LoVo (cell line): ENCODE measurements at places on chromosomes 3 and 15.

DNA sequence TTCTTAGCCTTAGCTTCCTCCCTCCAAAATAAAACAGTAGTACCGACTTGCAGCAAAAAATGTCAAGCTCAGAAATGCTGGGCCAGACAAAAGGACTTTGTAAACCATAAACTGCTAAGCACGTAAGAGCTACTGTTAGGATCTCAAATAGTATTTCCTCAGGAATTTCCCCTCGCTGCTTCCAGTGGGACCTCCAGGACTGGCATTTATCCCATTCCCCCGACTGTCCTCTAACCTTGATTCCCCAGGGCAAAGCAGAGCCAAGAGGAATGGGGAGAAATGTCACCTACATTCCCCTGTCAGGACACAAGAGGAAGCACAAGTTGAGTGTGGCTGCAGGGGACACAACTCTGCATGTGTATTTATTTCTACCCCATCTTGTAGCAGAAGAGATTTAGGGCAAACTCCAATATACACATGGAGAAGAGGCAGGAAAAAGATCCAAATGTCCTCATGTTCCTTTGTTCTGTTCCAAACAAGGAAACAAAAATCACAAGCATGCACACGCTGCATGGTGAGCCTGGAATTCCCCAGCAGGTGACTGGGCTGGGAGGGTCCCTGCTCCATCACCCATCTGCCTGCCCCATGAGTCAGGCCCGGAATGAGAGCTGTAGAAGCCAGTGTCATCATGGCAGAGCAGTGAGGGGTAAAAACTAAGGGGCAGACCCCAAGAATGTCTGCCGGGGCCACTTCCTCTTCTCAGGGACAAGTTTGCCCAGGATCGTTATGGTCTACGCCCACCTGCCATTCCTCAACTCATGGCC, 4.2 kb downstream of the STOML1 start:
- no peak for DNase-seq

DNA sequence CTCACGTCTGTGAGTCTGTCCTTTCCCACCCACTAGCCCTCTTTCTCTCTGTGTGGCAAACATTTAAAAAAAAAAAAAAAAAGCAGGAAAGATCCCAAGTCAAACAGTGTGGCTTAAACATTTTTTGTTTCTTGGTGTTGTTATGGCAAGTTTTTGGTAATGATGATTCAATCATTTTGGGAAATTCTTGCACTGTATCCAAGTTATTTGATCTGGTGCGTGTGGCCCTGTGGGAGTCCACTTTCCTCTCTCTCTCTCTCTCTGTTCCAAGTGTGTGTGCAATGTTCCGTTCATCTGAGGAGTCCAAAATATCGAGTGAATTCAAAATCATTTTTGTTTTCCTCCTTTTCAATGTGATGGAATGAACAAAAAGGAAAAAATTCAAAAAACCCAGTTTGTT, 97.7 kb downstream of the GAP43 start:
- no peak for DNase-seq

DNA sequence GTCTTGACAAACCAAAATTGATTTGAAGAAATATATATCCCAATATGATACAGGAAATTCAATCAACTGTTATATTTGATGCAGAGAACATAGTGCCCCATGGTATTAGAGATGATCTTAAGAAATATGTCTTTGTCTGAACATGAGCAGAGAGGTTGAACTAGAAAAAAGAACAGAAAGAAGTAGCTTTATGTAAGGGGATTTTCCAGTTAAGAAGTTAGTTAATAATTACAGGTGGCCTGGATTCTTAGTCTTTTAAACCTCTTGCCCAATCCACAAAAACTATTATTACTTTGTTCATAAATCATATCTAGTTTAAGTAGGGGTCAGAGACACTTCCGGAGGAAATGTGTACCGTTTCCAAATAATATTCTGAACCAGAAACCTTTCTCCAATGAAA, 1186.7 kb upstream of the EPHA6 start:
- no peak for DNase-seq

GRCh38 chr3:149384911-149385321, 7.5 kb upstream of the TM4SF1 start:
- peak; percentile 32 for DNase-seq

GRCh38 chr3:152626226-152626625, 208.7 kb upstream of the P2RY1 start:
- DNase-seq = no peak

GRCh38 chr3:9420850-9421549, 23.6 kb downstream of the SETD5 start:
- peak; percentile 50 for DNase-seq

DNA sequence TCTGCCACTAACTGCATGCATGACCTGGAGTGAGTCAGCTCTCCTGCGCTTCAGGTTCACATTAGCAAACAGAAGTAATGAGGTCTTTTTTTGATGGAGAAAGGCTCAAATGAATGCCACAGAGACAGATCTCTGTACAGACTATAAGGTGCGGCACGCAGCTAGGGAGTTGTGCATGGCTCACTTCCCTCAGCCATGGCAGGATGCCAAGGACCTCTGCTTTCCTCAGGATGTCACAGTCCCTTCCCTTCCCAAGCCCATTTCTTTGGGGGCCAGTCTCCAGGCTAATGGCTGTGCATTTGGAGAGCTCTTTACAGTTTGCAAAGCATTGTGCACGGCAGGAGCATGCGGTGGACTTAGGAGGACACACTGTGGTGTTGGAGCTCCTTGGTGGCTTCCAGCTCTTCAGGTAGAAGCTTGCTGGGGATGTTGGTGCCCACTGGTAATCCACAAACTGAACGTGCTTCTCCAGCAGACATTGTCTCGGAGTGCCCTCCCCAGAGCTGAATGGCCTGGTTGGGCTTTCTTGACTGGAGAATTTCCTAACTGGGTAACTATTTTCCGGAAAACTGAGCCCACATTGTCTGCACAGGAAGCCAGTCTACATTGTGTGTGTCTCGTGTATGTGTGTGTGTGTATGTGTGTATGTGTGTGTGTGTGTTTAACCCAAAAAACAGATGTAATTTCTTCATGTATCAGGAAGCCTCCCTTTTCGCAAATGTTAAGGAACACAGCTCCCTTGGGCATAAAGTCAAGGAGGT, 172.5 kb upstream of the TLE3 start:
- DNase-seq = no peak

DNA sequence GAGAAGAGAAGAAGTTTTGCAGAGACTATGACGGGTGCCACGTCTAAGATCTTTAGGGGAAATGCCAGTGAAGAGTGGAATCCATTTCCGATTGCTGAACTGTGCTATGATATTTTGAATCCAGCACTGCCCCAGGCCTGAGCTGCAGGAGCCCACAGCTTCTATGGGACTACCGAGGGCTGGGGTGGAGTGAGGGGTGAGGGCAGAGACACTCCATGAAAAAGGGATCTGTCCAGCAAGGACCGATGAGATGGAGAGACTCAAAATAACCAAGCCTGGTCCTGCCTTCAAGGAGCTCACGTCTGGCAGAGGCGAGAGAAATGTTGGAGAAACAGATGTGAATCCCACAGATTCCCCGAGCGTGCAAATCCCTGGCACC, 79.8 kb upstream of the MEF2A start:
- no peak for DNase-seq

DNA sequence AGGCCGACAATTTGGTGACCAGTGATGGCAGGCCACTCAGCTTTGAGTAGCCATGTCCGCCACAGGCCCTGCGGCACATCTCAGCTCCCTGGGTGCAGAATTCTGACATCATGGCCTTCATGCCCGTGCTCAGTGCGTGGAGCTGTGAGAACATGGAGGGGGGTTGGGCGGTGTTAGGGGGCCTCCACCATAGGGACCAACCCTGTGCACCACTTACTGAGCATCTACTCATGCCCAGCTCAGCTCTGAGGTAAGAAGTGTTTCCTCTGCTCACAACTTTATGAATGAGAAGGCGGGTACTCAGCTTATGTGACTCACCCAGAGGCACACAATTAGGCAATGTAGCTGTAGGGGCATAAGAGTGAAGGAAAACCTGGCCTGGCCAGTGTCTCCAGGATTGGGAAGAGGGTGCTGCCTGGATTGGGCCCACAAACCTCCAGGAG, 10.5 kb downstream of the ACOX2 start:
- peak; percentile 23 for DNase-seq

DNA sequence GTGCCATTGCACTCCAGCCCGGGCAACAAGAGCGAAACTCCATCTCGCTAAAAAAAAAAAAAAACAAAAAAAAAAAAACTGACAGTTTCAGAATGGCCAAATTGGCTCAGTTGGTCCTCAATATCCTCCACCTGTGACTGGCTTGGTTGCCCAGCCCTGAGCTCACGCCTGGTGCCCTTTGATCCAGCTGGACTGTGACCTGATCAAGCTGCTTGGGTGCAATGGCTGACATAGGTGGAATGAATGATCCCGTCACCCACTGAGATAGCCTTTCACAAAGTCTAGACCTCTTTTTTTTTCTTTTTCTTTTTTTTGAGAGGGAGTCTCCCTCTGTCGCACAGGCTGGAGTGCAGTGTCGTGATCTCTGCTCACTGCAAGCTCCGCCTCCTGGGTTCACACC, 254.6 kb downstream of the FOXP1 start:
- no peak for DNase-seq

DNA sequence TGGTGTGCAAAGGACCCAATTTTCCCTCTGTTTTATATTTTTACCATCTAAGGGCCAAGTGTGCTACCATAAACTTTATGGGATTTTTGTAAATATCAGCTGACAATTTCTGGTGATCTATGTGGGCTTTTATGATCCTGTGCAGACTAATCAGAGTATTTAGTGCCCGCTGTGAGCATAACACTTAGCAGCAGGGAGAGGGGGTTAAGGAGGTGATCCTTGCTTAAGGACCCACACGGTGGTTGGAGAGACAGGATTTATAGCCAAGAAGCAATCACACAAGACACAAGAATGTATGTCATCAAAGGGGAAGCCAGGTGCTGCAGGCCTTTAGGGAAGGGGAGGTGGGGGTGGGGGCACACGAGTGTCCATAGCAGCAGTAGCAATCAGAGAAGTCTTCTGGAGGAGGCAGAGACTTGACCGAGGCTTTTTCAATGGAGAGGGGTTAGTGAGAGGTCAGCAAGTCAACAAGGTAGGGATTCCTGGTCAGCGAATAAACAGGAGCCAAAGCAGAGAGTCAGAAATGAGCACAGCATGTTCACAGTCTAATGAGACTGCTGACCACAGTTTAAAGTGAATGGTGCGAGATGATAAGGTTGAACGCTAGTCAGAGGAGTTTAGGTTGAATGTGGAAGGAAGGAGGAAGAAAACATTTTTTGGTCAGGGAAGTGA, 4.5 kb upstream of the CACNA1D start:
- no peak for DNase-seq

GRCh38 chr3:52319921-52320595, 3.9 kb downstream of the DNAH1 start:
- no peak for DNase-seq

- DNase-seq = no peak
Observed at GRCh38 chr3:15102836-15103235, 3.9 kb upstream of the RBSN start.

GRCh38 chr3:37221407-37221806, 47.0 kb upstream of the LRRFIP2 start:
- peak; percentile 68 for DNase-seq

DNA sequence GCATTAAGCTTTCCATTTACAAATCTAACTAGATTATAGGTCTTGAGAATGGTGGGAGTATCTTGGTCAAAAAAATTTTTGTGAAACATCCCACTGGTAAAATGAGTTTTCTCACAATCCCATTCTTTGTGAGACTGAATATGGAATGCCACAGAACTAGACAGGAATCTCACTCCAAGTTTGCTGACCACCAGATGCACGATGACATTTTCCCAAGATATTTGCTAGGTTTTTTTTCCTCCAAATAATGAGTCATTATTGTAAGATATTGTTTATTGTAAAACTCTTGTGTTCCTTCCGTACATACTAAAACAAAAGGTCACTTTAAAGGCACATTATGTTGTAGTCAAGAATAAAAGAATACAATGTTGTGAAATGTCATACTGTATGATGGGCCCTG, 53.9 kb downstream of the COPS2 start:
- DNase-seq = no peak

DNA sequence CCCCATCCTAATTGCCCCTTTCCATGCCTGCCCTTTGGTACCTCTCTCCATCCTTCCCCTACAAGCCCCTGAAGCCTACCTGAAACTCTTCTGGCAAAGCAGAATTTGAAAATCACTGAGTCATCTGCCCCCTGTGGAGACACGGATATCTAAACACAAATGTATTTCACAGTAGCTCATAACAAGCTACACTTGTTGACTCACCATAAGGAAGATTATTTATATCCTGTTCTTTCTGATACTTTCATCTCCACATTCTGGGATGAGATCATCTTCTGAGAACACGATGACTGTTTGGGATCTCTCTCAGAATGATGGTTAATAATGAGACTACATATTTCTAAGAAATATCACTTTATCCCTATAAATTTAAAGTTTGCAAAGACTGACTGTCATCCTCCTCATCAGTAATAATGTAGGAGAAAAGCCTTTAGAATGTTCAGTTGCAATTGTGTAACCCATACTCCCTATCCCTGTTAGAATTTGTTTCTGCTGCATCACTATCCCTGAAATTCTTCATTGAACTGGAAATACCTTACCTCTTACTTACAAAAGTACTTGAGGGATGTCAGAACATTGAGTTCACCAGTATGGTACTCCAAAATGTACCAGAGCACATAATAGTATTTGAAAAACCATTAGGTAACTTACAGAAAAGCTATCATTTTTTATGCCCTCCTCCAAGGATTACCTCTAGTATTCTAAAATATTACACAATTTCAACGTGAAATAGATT, 116.1 kb upstream of the IL12A start:
- peak; percentile 80 for DNase-seq

DNA sequence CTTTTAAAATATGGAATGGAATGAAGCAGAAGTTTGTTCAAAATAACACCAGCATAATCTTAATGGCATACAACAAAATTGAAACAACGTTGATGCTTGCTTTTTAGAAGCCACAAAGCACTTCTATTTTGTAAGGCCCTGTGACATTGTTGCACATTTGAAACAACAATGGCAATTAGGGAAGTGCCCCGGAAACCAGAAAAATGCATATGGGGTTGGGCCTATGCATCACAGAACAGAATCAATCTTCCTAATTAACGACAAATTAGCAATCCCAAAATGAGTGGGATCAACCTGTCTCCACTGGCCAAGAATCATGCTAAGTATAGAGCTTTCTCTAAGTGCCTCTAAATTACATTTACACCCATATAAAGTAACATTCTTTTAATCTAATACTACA, 168.9 kb downstream of the MEIS2 start:
- DNase-seq = no peak

DNA sequence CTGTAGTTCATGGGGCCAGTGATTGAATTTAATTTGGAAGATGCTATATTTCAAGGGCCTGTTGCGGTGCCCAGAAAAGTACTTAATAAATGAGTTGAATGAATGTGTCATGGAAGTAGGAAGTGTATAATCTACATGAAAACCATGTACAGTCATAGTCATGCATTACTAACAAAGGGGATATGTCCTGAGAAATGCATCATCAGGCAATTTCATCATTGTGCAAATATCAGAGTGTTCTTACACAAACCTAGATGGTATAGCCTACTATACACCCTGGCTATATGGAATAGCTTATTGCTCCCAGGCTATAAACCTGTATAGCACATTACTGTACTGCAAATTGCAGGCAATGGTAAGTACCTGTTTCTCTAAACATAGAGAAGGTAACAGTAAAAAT, 10.7 kb upstream of the MYO5C start:
- DNase-seq = no peak

- no peak for DNase-seq
Observed at GRCh38 chr3:139597947-139598346, 58.4 kb upstream of the RBP1 start.

- DNase-seq = no peak
Observed at GRCh38 chr3:46208167-46208704, at the start of gene CCR1. Gene CCR1, minus strand, starts transcription at chr3:46208313. Its CDS starts 4,000 bp downstream, at chr3:46204313.
